ENCODE measurements at places on chromosomes 3 and 15.

- no peak for DNase-seq
Observed at GRCh38 chr3:160205606-160206005, 19.6 kb upstream of the C3orf80 start.

- no peak for DNase-seq
Observed at GRCh38 chr3:49012441-49013017, 5.3 kb downstream of the WDR6 start.

GRCh38 chr15:66872405-66872804, 170.4 kb downstream of the SMAD6 start:
- no peak for DNase-seq

DNA sequence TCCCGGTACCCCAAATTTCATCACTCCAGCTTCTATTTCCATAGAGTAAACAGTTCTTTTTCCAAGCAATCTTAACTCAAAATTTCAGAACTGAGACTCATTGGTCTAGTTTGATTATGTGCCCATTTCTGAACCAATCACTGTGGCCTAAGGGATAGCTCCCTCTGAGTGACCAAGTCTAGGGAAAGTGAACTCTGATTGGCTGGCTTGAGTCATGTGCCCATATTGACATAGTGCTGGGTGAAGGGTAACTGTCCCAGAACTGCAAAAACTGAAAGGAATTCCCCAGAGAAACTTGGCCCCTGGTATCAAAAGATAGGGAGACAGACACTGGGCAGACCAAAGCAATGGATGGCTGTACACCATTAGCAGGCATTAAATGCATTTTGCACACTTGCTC, 171.2 kb upstream of the WNT5A start:
- DNase-seq: no peak

- no peak for DNase-seq
Observed at GRCh38 chr3:19046440-19046839, 101.9 kb upstream of the KCNH8 start.

DNA sequence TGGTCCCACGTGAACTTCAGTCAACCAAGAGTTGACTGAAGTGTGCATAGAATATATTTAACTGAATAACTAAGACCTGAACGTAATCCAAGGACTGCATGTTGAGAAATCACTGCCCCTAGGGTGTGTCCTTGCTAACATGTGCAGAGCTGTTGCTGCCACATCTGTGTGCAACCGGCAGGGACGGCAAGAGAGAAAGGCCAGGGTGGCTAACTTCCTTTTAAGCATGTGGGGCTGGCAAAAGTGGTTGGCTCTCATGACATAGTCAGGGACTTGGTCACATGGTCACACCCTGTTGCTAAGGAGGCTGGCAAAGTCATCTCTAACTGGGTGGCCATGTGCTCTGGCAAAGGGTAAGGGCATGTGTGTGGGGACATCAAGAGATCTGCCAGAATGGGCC, 52.4 kb downstream of the GASK1A start:
- DNase-seq: peak; percentile 46

DNA sequence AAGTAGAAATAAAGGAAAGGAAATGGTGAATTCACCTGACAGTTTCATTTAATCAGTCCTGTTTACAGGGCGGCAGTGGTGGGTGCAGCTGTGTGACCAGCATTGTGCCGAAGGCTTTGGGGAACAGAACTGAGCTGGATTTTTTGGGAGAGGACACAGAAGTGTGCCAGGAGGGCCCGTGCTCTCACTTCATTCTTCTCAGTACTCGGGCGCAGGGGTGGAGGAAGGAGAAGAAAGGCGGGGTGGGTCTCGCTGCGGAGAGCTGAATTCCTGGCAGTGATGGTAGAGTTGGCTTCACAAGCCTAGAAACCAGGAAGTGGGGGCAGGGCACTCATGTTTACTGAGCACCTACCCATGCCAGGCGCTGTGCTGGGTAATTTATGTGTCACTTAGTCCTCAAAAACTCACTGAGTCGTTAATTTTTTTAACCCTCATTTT, 64.6 kb downstream of the CRTC3 start:
- DNase-seq: peak; percentile 83

GRCh38 chr15:96497951-96498350, 167.5 kb downstream of the NR2F2 start:
- no peak for DNase-seq

DNA sequence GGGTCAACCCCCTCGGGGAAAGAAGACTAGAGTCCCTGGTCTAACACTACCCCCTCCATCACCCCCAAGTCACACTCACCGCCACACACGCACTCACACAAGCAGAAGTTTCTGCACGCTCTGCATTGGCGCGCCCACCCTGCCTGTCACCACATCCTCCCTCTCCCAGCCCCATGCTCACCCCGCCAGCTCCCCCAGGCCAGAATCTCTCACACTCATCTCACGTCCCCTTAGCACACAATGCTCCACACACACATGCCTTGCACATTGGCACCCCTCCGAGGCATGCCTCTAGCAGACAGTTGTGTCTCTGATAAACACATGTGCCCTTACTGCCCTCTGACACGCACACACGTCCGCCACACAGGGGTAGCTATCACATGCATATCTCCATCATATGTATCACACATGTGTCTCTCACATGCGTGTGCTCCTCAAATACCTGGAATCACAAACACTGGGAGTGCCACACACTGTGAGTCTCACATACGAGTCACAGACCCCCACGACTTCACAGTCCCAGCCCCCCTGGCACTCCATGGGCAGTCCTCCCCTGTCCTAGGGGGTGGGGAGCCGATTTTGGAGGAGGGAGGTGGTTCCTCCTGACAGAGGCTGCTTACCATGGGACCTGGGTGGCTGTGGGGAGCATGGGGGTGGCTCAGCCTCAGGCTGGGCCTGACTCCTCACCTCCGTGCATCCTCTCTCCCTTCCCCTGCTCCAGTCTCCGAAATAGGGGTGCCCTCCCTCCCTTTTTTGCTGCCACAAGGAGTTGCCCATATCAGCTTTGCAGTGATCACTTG, 898 bp downstream of the FBLN2 start:
- DNase-seq: no peak

DNA sequence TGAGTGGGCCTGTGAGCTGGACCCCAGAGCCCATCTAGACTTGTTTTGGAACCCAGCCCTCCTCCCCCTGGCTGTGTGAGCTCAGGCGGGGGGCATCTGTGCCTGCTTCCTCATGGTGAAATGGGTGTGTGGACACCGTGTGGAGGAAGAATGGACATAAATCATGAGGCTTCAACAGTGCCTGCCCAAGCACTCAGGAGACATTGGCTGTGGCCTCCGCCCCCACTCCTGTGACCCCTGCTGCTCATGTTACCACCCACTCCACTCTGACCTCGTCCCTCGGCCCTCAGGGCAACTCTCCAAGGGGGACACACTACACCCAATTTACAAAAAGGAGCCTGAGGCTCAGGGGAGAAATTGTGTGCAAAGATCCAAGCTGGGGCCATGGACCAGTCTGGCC, 16.6 kb downstream of the TPRA1 start:
- no peak for DNase-seq

DNA sequence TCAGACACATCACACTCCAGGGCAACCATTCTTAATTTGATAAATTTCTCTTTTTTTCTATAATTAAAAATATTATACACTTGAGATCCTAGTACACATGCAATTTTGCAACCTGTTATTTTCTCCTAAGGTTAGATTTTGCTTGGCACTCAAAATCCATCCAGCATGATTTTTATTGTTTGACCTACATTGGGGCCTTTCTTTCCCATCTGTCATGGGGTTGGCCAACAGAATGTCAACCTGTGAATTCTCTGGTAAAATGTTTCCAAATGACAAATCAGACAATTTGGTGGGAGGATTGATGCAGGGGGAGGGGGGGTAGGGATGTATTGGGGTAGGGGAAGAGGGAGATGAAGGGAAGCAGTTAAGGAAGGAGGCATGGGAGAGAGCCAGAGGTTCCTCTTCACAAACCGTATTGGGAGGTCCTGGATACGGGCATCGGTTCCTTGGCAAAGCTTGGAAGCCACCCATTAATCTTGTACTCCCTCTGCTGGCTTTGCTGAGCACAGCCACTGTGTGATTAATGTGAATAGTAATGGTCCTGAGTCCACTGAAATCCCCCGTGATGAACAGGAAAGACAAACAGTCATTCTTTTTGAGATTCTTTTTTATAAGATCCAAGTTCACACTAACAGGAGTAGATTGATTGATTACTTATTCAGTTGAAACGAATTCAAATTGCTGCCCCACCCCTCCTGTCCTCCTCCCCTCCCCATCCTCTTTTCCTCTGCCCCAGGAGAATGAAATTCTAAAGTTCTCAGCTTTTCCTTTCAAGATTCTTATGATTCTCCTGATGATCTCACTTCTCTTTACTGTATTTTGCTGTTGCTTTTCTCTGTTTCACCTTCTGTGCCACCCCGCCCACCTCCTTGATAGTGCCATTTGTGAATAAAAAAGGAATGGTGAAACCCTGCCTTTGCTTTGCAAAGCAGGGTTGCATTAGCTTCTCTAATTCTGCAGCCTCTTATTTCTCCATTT, 82.2 kb upstream of the SLC25A26 start:
- no peak for DNase-seq

DNA sequence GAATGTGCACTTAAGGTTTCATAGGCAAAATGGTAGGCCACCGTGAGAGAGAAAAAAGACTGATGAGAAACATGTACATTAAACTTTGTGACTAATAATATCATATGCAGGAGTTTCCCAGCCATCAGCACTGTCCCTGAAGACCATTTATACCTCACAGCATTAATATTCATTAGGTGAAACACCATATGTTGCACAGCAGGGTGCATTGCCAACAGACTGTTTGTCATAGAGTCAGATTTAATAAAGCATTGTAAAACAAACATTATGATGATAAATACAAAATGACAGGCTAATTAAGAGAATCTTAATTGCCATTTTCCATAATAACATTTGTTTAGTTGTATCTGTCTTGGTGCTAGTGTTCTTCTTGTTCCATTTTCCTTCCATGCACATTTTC, 578.3 kb downstream of the EPHA3 start:
- no peak for DNase-seq

GRCh38 chr15:95561463-95561862, 769.0 kb upstream of the NR2F2 start:
- no peak for DNase-seq

DNA sequence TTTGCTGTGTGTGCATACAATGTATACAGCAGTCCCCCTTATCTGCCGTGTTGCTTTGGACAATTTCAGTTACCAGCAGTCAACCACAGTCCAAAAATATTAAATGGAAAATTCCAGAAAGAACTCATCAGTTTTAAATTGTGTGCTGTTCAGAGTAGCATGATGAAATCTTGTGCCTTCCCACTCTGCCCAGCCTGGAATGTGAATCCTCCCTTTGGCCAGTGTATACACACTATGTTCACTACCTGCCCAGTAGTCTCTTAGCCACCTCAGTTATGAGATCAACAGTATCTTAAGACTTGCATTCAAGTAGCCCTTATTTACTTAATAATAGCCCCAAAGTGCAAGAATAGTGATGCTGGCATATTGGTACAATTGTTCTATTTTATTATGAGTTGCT, 133.6 kb upstream of the ABHD17C start:
- DNase-seq: no peak

DNA sequence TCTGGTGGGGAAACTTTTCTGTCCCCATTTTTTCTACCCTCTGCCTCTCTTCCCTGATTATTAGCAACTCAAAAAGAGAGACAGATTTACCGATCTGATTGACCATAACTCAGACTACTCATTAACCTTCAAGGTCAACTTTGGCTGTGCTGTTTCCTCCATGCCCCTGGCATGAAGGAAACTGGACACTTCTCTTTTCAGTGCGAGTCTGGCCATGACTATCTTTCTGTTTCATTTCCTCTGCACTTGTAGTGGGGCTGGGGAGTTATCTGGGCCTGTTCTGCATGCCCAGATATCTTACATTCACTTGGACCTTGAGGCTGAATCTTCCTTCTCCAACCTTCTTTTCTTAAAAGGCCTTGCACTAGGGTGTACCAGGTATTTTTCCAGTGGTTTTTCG, 76.9 kb upstream of the SLCO2A1 start:
- no peak for DNase-seq

DNA sequence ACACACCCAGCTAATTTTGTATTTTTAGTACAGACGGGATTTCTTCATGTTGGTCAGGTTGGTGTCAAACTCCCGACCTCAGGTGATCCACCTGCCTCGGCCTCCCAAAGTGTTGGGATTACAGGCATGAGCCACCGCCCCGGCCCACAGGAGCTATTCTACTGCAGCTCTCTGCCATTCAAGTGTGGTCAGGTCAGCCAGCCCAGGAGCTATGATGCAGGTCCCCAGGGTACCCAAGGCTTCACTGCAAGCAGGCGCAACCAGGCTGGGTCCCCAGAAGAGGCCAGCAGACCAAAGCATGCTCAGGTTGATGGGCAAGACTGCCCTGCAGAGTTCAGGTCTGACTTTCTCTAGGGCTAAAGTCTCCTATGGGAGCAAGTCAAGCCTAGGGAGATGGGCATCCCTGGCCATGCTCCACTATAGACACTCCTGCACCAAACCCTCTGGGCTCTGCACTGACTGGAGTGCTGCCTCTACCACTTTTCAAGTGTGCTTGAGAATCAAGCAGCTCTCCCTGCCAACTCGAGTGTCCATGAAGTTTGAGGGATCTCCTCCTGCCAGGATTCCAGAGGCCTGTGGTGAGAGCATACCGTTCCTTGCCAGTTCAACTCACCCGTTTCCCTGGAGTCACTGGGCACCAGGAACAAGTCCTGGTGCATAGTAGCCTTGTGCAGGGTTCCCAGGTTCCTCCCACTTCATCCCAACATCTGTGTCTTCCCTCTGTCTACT, 30.9 kb downstream of the MYO9A start:
- DNase-seq: no peak

- no peak for DNase-seq
Observed at GRCh38 chr3:18809640-18810305, 338.5 kb upstream of the KCNH8 start.

GRCh38 chr3:20935791-20936190, 749.8 kb upstream of the SGO1 start:
- no peak for DNase-seq

GRCh38 chr3:40602778-40603385, 78.1 kb downstream of the ZNF621 start:
- no peak for DNase-seq

DNA sequence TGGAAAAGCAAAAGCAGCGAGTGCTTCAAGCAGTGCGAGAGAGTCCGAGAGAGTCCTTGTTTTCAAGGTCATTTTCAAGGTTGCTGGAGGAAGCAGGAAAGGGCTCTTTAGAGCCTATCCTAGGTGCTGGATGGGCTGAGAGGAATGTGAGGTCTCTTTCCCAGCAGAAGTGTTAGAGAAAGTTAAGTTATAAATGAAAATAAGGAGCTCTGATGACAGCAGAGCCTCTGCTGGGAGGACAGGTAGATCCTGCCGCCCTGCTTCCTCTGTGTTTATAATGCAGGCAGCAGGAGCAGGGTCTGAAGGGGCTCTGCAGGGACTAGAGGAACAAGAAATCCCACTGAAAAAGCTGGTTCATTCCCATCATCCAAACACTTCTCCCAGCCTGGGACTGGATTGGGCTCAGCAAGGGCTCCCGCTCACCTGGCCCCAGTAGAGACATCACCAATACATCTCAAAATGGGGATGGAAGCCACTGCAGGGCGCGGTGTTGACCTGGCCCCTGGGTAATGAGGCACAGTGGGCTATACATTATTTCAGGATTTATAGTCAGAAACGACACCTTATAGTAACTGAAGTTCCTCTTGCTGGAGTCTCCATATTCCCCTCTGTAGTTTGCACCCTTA, 41.5 kb upstream of the RAB6B start:
- DNase-seq: peak; percentile 37

- no peak for DNase-seq
Observed at GRCh38 chr3:47629770-47630169, 51.1 kb upstream of the CSPG5 start.
